Stimulated activated CD4-positive, alpha-beta T cell treated with anti-CD3 and anti-CD28 coated beads, TNF-alpha, amount 100 ng/mL, for 48 hours (primary cell): ENCODE measurements at places on chromosomes 7 and 10.

- DNase-seq = no peak
Observed at GRCh38 chr10:2878818-2879217, 188.5 kb upstream of the PFKP start.

GRCh38 chr10:68301790-68302502 is 29.9 kb upstream of the HNRNPH3 start:
- no peak for DNase-seq

GRCh38 chr7:20199015-20199737 is 18.0 kb downstream of the MACC1 start:
- DNase-seq = no peak

DNA sequence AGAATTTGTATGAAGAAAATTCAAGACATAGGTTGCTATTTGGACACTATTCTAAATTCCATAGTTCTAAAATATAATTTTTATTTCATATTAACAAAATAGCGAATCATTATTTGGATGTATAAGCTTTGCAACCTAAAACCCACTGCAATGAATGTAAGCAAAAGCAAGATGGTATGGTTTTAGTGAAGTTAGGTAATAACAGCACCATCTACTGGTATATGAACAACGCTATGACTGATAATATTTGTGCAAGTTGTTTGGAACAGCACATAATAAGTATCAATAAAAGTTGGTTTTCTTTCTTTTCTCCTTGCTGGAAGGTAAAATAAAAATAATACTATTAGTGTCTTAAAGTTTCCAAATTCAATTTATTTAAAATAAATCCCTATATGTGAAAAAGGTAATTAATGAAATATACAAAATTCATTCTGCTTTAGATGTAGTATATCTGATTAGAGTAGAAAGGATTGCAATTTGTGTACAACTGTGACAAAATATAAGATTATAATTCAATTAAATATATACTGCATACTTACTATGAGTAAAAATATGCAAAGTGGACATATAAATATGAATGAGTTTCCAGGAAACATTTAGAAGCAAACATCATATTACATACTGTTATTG is 79.0 kb upstream of the LSM8 start:
- no peak for DNase-seq

GRCh38 chr7:35802649-35803048 is 1.8 kb downstream of the SEPTIN7 start:
- no peak for DNase-seq

GRCh38 chr7:17044861-17045260 is 163.1 kb upstream of the AGR3 start:
- DNase-seq = no peak

GRCh38 chr10:89332123-89332633 is 4.4 kb downstream of the IFIT3 start:
- no peak for DNase-seq
